WTC11 (cell line): ENCODE measurements at places on chromosomes 13 and 19.

GRCh38 chr13:44769686-44770085, 193.6 kb upstream of the TSC22D1 start:
- DNase-seq, result no peak

GRCh38 chr13:41177616-41178015, 16.8 kb downstream of the KBTBD7 start:
- no peak for DNase-seq

GRCh38 chr19:42092350-42092749, 16.4 kb downstream of the ZNF574 start:
- DNase-seq, result peak; percentile 69

DNA sequence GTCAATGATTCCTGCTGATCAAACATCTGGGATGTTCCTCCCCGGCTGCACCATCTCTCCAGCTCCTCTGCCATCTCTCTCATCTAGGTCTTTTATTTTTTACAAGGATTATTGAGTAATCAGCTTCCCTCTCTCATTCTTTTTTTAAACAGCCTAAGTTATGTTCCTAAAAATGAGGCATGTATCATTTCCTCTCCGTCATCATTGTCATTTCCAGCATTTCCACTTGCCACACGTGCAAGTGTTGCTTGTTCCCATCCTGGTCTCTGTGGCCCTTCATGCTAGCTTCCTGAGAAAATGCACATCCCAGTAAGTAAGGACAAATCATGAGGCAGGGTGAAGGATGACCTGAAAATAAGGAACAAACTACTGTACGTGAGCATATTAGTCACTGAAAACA, 102.7 kb upstream of the POSTN start:
- DNase-seq, result no peak

- peak; percentile 65 for DNase-seq
Measured at GRCh38 chr13:28058866-28059613, 41.3 kb downstream of the FLT3 start.

DNA sequence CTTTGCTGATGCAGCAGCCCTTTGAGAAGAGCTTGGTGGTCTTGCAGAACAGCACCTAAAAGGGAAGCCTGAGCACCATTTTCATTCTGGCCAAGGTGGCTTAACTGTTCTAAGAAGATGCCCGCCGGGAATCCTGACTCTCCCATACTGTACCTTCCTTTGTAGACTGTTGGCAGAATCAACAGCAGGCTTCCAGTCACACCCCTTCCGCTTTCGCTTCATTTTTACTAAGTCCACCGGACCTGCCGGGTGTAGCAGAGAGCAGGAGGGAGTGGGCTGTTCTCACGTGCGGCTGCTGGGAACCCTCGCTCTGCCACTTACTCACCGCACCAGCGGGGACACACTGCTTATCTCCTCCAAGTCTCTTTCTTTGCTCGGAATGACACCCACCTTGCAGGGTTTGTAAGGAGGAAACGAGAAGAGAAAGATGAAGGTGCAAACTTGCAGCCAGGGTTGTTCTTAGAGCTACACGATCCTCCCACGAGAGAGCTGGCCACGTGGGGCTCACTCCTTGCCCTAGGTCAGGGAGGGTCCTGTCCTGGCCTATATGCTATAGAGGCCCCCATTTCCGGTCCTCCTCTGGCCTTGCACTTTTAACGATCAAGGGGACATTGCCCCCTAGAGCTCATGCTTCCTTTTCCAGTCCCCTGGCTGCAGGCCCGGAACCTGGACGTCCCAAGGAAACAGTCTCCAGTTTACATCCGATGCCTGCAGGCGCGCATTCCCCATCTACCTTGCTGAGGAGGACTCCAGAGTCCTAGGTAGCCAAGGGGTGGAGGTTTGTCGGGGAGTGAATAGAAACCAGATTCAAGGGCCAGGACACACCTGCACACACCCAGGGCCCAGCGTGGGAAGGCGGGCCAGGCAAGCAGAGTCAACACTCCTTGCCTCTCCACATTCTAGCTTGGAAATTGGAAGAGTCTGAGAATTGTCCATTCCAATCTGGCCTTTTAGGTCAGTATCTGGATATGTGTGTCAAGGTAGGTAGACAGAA, 453.6 kb downstream of the IRS2 start:
- peak; percentile 15 for DNase-seq

DNA sequence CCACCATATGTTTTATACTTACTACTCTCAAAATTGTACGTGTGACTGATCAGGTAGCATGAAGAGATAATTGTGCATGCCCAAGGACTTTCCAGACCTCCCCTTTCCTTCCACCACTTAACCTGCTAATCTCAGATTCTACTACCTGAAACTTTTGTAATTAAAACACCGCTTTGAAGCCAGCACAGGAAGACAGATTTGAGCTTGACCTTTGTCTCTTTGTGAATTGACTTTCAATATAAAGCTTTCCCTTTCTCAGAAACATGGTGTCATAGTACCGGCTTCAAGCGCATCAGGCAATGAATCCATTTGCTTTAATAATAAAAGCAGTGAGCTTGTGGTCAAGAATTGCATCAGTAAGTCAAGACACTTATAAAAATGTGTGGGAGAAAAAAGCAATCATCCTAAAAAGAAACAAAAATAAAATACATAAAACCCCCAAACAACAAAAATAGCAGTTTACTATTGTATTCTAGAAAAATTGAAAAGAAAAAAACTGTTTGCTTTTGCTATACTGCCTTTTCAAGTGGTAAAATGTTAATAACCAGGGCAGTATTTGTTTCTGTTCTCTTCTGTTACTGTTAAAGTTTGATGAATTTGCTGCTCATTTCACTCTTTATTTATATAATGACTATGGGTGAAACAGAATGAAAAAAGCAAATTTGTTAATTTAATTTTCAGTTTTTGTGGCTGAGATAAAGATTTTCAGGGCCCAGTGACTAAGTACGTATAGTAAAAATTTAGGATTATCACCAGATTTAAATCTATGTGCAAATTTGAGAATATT, 2075.3 kb downstream of the PCDH9 start:
- DNase-seq, result no peak

GRCh38 chr13:44498502-44498901, 77.6 kb downstream of the TSC22D1 start:
- no peak for DNase-seq

- peak; percentile 64 for DNase-seq
Measured at GRCh38 chr13:49220036-49220855, at the start of gene MLNR. Gene MLNR, plus strand, starts transcription at chr13:49220338. Its CDS starts 0 bp downstream, at chr13:49220338.

DNA sequence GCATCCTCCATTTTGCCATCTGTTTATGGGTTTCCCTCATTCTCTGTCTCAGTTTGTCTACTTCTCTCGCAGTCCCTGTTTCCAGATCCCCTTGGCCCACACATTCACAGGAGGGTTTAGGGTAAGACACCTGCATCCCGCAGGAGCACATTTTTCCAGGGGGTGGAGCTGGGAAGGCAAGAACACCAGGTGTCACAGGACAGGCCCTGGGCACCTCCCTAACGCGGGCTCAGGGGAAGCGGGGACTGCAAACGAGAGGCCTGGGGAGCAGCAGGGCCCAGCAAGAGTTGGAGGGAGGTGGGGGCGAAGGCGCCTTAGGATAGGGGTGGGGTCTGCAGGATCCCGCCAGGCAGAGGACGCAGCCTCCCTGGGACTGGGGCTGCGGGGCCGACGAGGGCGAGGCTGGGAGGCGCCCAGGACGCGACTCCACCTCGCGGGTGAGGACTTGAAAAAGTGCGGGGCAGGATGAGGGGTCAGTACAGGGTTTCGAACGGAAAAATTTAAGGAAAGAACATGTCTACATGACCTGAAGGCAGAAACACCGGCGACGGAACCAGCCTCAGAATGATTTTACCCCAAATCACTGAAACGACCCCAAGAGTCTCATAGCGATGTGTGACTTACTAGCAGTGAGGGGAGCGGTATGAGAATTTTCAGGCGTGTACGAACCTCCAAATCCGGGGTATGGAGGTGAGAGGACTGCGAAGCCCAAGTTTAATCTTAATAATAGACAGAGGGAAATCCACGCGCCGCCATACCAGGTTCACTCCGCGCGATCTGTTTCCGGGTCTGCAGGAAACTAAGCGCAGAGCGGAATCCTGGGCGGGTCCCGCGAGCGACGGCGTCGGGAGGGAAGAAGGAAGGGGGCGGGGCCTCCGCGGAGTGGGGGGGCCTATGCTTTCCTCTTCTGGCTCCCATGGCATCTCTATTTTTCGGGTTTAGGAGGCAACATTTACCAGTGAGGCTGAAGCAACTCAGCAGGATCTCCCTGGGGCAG, 7.1 kb upstream of the ERVV-2 start:
- DNase-seq, result peak; percentile 76

DNA sequence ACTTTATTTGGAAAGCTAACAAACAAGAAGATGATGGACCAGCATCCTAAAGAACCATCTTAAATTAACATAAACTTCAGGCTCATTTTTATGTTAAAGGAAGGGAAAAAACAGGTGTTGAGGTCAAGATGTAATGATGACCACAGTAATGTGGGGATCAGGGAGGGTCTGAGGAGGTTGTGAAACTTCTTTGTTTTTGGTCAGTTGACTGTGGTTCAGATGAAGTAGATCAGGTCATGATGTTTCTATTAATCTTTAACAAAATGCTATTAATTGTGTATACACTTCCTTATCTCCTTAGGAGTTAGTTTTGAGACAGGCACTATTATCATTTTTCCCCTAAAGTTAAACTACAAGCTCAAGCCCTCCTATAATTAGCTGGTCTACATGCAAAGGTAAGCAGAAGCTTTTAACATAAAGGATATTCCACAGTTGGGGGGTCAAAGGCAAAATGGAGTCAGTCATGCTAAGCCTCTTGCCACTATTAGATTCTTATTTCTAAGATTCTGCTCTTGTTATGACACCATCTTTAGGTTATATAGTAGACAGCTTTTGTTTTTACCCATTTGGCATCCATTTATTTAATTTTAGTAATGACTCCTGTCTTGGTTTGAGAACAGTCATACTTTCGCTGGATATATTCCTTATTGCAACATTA, 800.1 kb upstream of the PCDH9 start:
- no peak for DNase-seq

DNA sequence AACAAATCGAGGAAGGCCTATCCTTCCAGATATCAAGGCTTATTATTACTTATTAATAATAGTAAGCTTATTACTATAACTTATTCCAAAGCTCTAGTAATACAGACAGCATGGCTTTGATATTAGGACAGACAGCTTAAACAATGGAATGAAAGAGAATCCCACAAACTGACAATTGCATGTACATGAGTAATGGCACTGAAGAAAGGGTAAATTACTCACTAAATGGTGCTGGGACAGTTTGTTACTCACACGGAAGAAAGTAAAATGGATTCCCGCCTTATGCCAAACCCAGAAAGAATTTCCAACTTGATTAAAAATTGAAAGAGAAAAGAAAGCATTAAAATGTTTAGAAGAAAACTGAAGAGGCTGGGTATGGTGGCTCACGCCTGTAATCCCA, 60.3 kb downstream of the MIPEP start:
- no peak for DNase-seq
